CD4-positive, alpha-beta T cell treated with Interleukin-21 for 1 hour (primary cell): ENCODE measurements at places on chromosomes 16 and 17.

GRCh38 chr16:15958703-15959348, 9.4 kb downstream of the ABCC1 start:
- DNase-seq, result no peak

GRCh38 chr16:11685844-11686618, 17.8 kb downstream of the SNN start:
- DNase-seq, result no peak

DNA sequence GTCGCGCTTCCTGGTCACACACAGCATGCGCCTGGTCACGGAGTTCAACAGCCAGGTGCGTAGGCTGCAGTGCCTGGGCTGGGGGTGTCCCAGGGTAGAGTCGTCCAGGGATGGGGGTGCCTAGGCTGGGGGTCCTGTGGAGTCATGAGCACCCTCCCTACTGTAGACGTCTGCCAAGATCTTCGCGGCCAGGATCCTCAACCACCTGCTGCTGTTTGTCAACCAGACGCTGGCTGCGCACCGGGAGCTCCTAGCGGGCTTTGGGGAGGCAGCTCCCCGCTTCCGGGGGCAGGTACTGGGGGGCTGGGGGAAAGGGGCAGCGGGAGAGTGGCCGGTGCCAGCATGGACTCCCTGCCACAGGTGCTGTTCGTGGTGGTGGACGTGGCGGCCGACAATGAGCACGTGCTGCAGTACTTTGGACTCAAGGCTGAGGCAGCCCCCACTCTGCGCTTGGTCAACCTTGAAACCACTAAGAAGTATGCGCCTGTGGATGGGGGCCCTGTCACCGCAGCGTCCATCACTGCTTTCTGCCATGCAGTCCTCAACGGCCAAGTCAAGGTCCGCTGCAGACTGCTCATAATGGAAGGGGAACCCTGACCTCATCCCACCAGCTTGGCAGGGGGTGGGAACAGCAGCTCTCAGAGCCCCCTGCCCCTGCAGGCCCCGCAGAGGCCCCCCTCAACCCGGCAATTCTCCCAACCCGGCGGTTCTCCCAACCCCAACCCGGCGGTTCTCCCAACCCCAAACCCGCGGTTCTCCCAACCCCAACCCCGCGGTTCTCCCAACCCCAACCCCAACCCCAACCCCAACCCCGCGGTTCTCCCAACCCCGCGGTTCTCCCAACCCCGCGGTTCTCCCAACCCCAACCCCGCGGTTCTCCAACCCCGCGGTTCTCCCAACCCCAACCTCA, 2.4 kb downstream of the PDIA2 start:
- no peak for DNase-seq

GRCh38 chr17:71460943-71461342, 659.9 kb upstream of the SOX9 start:
- no peak for DNase-seq
